Activated naive CD4-positive, alpha-beta T cell treated with anti-CD3 and anti-CD28 coated beads, Interleukin-2, amount 10 ng/mL, durations not matched to agents 5 hours and 36 hours (primary cell): ENCODE measurements at places on chromosomes 2 and 18. TPM values are rescaled to one million over a fixed set of nuclear protein-coding genes. Genes with fewer than 3 reads are reported as not detected.

Gene UGGT1
- 61.2 TPM for total RNA-seq

Gene RAMP1
- 15.9 TPM for total RNA-seq

Gene RAB12
- 12.5 TPM for total RNA-seq

Gene UGT1A6
- total RNA-seq: not detected

Gene MBP
- 94.9 TPM for total RNA-seq

Gene ASB18
- total RNA-seq: not detected

Gene CHST10
- total RNA-seq: 2.8 TPM

Gene STARD6
- not detected for total RNA-seq

Gene ABCG8
- total RNA-seq: not detected

Gene MYO7B
- total RNA-seq: 1.2 TPM

Gene DSC3
- not detected for total RNA-seq

Gene CYTIP
- total RNA-seq: 334 TPM

Gene ZAP70
- 304 TPM for total RNA-seq

Gene COPS9
- 121 TPM for total RNA-seq

Gene REG1B
- not detected for total RNA-seq

Gene STK25
- total RNA-seq: 120 TPM

Gene SDC1
- 0.10 TPM for total RNA-seq

Gene MAP3K19
- total RNA-seq: not detected

Gene SCN3A
- not detected for total RNA-seq

Gene ALK
- not detected for total RNA-seq

Gene ARHGAP15
- total RNA-seq: 170 TPM

Gene DYSF
- not detected for total RNA-seq

Gene ABHD1
- total RNA-seq: 0.51 TPM

Gene ELAC1
- total RNA-seq: 8.8 TPM

Gene TNFAIP6
- not detected for total RNA-seq

Gene HOXD12
- total RNA-seq: not detected

Gene SAG
- total RNA-seq: 0.55 TPM

Gene KCNIP3
- not detected for total RNA-seq

Gene SCYGR2
- not detected for total RNA-seq

Gene SYT4
- total RNA-seq: not detected

Gene PROM2
- 0.07 TPM for total RNA-seq

Gene PMAIP1
- 16.9 TPM for total RNA-seq

Gene OXER1
- not detected for total RNA-seq
